Right lobe of liver (tissue), 6 donors: ENCODE measurements at places on chromosomes 5 and 9. TPM values are rescaled to one million over a fixed set of nuclear protein-coding genes. Genes with fewer than 3 reads are reported as not detected.
A peak's percentile ranks its signal among the peaks of the same experiment; 100 is the strongest.

DNA sequence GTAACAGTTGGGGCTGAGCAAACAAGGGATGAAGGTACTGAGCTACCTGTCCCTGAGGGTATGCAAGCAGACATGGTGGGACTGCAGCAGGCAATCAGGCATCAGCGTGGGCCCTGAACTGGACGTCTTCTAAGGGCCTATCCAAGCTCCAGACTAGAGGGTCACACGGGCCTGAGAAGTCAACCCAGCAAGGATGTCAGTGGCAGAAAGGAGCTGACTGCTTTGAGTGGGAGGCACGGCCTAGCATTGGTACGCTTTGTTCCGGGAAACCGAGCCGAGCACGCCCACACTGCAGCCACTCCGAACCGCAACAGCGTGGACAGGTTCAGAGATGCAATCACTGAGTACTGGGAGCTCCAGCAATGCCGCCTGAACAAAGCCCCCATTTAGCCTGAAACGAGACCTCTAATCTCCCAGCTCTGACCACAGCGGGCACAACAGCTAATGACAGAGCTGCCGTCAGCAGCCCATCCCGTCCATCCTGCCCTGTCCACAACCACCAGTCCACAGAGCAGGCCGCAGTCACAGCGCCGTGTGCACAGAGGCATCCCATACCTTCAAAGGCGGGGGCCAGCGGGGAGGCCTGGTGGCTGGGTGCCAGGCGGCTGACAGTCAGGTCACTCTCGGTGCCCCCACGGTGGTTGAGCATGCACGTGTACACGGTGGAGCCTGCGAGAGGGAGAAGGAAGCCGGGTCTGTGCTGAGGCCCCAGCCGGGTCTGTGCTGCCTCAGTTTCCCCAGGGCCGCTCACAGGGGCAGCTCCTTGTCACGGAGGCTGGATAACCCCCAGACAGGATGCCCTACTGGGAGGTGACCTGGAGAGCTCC lies 44.2 kb downstream of the SARDH start:
- H3K27me3 ChIP-seq = no peaks in the 10 kb centered on the region
- H3K4me3 ChIP-seq = no peak overlapping the region
- DNase-seq = peak; percentile 7
- no peak overlapping the region for H3K27ac ChIP-seq

DNA sequence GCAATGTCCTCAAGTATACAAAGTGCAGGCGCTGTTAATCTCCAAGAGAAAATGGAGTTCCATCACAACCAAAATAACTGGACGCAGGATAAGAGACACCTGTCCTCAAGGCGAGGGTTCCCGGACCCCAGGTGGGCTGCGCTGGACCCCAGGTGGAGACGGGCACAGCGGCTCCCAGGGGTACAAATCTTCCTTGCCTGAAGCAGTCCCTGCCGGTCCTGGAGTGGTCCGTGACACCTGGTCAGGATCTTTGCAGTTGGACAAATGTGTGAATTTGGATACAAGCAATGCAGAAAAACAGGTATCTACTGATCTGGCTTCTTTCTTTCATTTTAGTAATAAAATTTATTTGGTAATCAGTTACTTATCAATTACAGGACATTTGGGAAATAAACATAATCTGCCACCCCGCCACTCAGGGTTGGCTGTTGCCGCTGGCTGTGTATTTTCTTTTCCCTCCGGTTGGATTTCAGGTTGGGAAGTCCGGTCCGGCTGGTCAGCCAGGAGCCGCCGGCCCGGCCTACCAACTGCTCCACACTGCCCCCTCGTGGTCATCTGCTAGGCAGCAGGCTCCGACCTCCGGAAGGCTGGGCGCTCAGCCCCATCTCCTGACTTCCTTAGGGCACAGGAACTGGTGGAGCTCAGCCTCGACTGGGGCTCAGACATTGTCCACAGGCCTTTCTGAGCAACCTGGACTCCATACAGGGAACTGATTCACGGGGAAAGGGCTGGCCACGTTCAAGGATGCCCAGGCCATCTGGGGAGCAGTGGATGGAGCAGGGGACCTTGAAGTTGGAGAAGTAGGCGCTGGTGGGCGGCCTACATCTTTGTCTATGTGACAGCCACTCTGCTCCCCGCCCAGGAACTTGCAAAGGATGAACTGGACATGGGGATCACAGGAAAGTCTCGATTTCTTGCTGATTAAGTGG lies 43.4 kb downstream of the NXNL2 start:
- no peaks in the 10 kb centered on the region for H3K27me3 ChIP-seq
- DNase-seq = peak; percentile 87
- no peak overlapping the region for H3K27ac ChIP-seq
- no peaks in the 10 kb centered on the region for H3K36me3 ChIP-seq

- H3K4me3 ChIP-seq = no peak overlapping the region
- no peaks in the 10 kb centered on the region for H3K4me1 ChIP-seq
- no peak overlapping the region for H3K27ac ChIP-seq
- no peaks in the 10 kb centered on the region for H3K27me3 ChIP-seq
- DNase-seq = no peak
Observed at GRCh38 chr5:58245476-58245840, 214.4 kb downstream of the PLK2 start.

GRCh38 chr9:72217306-72217842 lies 68.1 kb downstream of the GDA start:
- no peak for DNase-seq
- no peak overlapping the region for H3K27ac ChIP-seq
- no peaks in the 10 kb centered on the region for H3K4me1 ChIP-seq
- H3K27me3 ChIP-seq = no peaks in the 10 kb centered on the region
- no peak overlapping the region for H3K4me3 ChIP-seq
- peaks cover 38% of the 10 kb centered on the region for H3K36me3 ChIP-seq

DNA sequence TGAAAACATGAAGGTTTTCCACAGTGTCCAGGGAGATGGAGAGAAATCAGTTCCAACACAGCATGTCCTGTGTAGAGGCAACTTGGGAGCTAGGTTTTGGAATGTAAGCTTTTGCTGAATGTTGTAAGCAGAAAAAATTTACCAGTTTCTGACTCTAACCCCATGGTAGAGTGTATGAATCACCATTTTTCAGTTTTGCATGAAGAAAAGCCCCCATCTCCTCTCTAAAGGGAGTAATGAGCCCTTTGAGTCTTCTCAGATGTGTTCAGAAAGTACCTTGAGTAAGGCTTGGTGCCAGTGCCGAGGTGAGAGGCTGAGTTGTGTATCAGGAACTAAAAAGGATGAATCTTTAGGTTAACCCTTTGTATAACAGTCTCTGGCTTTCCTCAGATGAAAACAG lies 96.2 kb downstream of the ADRB2 start:
- H3K27ac ChIP-seq = no peak overlapping the region
- H3K4me1 ChIP-seq = no peaks in the 10 kb centered on the region
- DNase-seq = no peak

GRCh38 chr9:129486756-129487657 lies 133.9 kb downstream of the C9orf50 start:
- no peaks in the 10 kb centered on the region for H3K36me3 ChIP-seq
- H3K4me1 ChIP-seq = peaks cover 5% of the 10 kb centered on the region
- peak; percentile 92 for DNase-seq
- no peaks in the 10 kb centered on the region for H3K27me3 ChIP-seq

The FRMD3 gene
- 0.31 TPM for total RNA-seq

The SLC12A7 gene
- total RNA-seq = 52.4 TPM

The S1PR3 gene
- total RNA-seq = 8.4 TPM

The ABL1 gene
- total RNA-seq = 25.8 TPM
